ENCODE measurements at places on chromosomes 3 and 15.

GRCh38 chr15:100926258-100926657, 7.1 kb downstream of the LRRK1 start:
- no peak for DNase-seq

- no peak for DNase-seq
Observed at GRCh38 chr15:82137261-82137660, 91.4 kb upstream of the MEX3B start.

GRCh38 chr3:41974223-41974622, 12.3 kb upstream of the ULK4 start:
- no peak for DNase-seq

GRCh38 chr3:128076483-128077201, 24.4 kb downstream of the SEC61A1 start:
- no peak for DNase-seq

DNA sequence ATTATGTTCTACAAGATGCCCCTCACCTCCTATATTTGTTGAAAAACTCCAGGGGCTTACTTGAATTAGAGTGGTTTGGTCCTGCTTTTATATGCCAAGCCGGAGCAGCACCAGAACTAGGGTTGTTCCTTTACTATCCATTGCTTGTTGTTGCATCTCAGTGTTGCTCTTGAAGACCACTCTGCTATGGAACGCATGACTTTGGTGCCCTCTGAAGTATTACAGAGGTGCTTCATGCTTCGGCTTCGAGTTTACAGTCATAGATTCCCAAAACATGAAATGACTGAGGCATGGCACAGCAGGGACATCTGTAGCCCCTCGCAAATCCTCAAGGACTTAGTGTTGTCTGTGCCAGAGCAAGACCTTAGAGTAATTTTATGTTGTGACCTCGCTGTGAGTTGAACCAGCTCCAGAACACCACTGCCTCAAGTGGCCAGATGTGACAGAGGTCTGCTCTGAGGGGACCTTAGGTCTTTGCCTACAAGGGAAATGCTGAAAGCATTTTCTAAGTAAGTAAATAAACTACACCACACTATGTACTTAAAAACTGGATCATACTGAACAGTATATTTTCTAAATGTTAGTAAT, 67.2 kb upstream of the SIAH2 start:
- DNase-seq, result no peak

DNA sequence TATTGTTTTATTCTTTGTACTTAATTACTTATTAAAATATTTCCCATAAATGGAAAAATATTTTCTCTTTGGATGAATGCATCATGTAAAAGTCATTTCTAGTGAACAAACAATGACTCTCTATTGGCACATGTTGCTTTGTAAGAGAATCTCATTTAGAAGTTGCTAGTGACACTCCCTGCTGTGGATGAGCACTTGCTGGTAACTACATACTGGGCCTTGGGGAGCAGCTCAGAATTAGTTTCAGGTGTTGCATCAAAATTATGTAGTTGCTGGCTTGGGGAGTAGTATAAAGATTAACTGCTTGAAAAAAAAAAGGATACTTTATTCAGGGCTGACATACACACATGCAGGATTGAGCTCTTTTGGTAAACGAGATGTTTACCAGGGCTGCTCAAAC, 80.3 kb upstream of the KCNAB1 start:
- no peak for DNase-seq

DNA sequence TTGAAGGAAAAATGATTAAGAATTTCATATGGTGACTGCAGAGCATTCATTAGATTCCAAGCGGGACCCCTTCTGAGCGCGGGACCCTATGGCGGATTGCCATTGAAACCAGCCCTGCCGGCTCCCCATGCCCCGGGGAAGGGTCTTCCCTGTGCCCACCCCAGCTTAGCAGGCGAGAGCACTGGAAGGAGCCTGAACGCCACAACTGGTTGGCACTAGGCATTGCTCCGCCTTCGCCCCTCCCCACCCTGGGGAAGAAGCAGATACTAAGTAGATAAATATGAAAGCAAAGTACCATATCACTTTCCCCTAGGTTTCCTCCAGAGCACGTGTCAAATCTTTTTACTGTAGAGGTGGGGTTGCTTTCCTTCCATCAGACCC, 70.7 kb downstream of the CYP19A1 start:
- DNase-seq, result no peak

DNA sequence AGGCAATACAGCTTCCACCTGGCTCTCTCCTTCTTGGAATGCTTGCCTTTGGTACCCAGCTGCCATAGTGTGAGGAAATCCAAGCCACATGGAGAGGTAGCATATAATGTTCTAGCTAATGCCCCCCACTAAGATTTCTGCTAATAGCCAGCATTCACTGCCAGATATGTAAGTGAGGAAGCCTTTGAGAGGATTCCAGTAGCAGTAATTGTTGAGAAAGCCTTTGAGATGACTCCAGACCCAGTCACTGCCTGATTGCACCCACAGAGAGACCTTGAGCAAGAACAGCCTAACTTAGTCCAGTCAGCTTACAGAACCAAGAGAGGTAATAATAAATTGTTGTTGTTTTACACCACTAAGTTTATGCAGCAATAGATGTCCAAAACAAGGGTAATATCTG, 63.1 kb downstream of the STRIT1 start:
- no peak for DNase-seq

DNA sequence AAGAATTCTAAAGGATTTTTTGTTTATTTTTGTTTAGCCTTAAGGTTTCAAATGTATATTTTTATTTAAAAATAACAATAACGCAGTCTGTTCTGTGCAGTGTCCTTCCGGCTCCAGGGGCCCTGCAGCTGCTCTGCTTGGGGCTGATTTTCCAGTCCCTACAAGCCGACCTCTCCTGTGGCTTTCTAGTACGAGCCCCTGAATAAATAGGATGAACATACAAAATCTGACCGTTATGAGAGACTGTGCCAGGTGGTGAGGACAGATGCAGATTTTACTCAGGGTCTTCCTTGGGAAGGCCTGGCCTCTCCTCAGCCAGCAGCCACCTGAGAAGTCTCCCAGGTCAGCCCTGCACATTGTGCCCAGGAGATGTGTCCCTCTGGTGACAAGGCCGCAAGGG, 59.2 kb upstream of the ADAMTS17 start:
- DNase-seq, result no peak

Data from activated T-cell treated with anti-CD3 and anti-CD28 coated beads for 4 hours (primary cell).